ENCODE measurements at places on chromosomes 4 and X. TPM values are rescaled to one million over a fixed set of nuclear protein-coding genes. Genes with fewer than 3 reads are reported as not detected.

MRFAP1L1 gene
- 34.1 TPM for total RNA-seq

ZXDB gene
- total RNA-seq: 8.5 TPM

CASK gene
- total RNA-seq: 33.7 TPM

DNA sequence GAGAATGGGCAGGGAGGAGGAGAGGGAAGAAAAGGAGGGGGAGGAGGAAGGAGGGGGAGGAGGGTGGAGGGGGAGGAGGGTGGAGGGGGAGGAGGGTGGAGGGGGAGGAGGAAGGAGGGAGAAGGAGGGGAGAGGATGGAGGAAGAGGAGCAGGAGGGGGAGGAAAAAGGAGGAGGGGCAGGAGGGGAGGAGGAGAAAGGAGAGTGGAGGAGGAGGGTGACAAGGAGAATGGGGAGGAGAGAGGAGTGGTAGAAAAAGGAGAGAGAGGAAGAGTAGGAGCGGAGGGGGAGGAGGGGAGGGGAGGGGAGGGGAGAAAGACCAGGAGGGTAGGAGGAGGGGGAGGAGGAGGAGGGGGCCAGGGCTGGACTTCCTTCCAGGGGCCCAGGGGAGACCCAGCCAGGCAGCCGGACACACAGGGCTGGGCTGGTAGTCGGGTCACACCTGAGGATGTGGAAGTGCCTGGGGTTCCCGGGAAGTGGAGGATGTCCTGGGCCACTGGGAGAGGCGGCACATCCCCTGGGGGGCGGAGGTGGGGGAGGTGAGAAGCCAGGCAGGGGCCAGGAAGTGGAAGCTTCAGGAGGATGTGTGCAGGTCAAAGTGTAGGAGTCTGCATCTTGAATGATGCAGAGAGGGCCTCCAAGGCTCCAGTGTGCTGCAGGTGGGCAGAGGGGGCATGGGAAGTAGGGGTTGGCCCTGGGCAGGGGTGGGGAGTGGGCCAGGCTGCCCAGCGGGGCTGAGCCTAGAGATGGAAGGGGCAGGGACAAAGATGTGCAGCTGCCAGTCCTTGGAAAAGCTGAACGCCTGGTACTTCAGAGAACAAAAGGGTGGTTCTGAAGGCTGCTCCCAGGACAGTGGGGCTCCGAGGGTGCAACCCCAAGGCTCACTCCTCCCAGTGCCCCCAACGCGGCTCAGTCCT is 18.8 kb downstream of the IL3RA start:
- no peak for DNase-seq

GRCh38 chr4:66273110-66273509 is 602.8 kb upstream of the EPHA5 start:
- no peak for DNase-seq

GRCh38 chrX:107565931-107566603 is 62.2 kb upstream of the PRPS1 start:
- no peak for DNase-seq

- DNase-seq: no peak
Measured at GRCh38 chrX:23784470-23785331, 1.7 kb downstream of the SAT1 start.

- DNase-seq: no peak
Measured at GRCh38 chrX:51496501-51497291, at the start of gene NUDT11. TSS of gene NUDT11 (minus strand) at chrX:51496592. CDS start at chrX:51496444, 148 bp downstream.

GRCh38 chr4:1396806-1397455 is 9.3 kb downstream of the NKX1-1 start:
- no peak for DNase-seq

- DNase-seq: no peak
Measured at GRCh38 chr4:20318909-20319277, 67.2 kb downstream of the SLIT2 start.

DNA sequence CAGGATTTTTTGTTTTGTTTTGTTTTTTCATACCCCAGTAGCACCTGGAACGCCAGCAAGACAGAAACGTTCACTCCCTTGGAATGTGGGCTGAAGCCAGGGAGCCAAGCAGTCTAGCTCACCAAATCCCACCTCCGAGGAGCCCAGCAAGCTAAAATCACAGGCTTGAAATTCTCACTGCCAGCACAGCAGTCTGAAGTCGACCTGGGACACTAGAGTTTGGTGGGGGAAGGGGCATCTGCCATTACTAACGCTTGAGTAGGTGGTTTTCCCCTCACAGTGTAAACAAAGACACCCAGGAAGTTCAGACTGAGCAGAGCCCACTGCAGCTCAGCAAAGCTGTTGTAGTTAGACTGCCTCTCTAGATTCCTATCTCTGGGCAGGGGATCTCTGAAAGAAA is 99.6 kb upstream of the FGF16 start:
- no peak for DNase-seq

DNA sequence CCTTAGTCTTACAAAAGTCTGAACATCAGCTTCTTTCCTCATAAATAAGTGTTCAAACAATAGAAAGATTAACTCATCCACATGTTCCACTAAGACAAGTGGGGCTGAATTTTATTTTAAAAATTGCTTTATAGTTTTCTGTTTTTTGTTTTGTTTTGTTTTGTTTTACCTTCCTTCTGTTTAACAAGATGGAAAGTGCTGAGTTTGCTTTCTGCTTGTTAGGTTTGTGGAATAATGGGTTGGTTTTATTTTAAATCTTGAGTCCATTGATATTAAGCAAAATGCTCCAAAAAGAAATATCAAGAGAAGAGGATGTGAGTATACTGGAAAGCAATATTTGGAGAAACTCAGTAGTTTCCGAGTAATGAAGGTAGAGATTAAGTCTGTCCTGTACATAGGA is 458.7 kb downstream of the FAT4 start:
- no peak for DNase-seq

DNA sequence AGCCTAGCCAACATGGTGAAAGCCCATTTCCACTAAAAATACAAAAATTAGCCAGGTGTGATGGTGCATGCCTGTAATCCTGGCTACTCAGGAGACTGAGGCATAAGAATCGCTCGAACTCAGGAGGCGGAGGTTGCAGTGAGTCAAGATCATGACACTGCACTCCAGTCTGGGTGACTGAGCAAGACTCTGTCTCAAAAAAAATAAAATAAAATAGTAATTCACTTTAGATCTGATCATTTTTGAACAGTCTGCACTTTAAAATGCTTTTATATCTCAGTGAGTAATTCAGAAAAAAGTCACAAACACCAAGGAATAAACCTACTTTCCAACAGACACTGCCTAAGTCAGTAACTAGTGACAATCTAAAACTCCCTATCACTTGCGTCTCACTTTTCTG is 25.6 kb upstream of the CORIN start:
- DNase-seq: no peak

GRCh38 chr4:18012134-18012806 is 9.3 kb downstream of the LCORL start:
- DNase-seq: no peak

- DNase-seq: no peak
Measured at GRCh38 chrX:153643431-153644351, 3.3 kb upstream of the DUSP9 start.

- no peak for DNase-seq
Measured at GRCh38 chr4:110501826-110502225, 25.9 kb downstream of the ENPEP start.

DNA sequence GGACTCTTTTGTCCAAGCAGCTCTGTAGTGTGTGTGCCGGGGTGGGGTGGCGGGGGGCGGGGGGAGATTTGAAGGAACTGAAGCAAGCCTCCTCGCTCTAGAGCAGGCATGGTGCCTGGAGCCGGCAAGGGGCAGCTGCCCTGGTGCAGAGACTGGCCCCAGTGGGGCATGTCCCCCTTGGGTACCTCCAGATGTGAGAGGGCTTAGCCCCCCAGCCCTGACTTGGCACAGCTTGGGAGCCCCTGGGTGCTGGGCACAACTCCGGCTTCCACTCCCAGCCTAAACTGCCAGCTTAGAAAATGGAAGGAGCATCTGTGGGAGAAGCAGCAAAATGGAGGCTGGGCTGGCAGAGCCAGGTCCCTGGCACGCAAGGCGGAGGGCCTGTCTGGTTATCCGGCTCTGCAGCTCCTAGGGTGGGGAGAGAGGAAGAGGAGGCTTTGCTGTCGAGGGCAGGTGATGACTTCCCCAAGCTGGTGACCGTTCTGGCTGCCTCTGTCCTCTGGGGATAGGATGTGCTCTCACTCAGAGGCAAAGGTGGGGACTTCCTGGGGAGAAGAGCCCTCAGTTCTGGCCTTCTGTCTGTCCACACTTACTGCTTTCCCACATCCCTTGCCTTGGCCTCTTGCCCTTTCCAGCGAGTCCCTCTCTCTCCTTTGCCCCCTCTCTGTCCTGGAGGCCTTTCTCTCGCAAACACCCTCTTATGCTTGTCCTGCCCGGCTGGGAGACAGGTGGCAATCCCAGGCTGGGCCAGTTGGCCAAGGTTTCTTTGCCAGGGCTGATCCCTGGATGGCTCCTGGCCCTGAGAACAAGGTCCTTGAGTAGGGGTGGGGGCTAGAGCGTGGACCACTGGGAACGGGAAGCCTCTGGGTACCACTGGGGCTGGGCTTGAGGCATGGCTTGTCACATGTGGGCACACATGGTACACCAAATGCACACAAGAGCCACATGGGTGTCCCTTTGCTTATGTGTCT is 2.0 kb downstream of the DLG3 start:
- DNase-seq: no peak

- DNase-seq: no peak
Measured at GRCh38 chr4:75997946-75998345, 7.2 kb upstream of the SDAD1 start.

DNA sequence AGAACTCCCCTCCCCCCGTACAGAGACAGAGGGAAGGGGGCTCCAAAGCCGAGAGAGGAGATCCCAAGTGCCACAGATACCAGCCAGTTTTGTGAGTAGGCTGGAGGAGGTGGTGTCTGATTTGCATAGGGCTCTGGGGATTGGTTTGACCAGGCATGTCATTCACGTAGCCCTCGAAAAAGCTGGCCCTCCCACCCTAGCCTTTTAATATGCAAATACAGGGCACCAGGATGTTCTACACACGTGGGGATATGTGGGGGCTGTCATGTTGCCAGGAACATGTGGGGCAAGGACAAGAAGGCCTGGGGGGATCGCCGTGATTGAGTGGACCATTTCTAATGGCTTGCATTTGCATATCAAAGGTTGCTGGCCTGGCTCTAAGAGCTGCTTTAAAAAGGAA is 272.9 kb downstream of the PPP1R2C start:
- no peak for DNase-seq

DNA sequence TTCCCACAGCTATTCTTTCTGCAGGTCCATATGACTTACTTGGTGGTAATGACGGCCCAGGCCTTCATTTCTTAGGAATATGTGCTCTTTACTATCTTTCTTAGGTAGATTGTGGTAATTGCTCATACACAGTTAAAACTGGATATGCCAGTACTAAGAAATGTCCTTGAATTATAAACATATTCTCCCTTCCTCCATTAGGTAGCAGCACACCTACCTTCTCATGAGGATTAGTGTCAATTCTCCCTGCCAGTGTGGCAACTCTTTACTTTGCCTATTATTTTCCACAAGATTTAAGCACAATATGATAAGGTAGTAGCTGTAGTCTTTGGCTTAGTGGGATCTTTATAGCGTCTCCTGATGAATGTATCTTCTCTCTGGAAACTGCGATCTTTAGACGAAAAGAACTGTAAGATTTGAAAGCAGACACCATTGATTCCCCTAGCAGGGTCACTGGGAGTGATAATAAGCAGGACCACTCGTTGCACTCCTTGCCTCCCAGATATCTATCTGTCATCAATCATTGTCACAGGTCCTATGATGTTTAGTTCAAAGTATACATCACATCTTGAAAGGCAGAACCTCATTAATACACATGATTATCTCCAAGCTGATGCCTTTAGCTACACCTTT is 1240.7 kb downstream of the C4orf33 start:
- no peak for DNase-seq

- no peak for DNase-seq
Measured at GRCh38 chrX:19661961-19662360, 146.7 kb upstream of the MAP3K15 start.

DNA sequence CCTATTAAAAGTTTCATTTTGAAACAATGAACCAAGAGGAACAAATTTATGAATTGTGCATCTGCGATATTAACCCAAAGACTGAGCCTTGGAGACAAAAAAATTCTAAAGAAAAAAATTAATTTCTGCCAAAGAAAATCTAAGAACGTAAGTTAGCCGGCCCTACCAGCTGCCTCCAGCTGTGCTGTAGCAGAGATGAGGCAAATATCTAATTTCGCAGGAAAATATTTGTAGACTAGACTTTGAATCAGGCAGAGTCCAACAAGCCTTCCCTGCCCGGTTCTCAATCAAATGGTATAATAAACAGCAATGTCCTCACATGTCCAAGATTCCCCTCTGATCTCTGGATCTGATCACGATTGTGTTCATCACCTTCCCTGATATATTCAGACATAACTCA is 21.2 kb upstream of the SMIM20 start:
- no peak for DNase-seq

DNA sequence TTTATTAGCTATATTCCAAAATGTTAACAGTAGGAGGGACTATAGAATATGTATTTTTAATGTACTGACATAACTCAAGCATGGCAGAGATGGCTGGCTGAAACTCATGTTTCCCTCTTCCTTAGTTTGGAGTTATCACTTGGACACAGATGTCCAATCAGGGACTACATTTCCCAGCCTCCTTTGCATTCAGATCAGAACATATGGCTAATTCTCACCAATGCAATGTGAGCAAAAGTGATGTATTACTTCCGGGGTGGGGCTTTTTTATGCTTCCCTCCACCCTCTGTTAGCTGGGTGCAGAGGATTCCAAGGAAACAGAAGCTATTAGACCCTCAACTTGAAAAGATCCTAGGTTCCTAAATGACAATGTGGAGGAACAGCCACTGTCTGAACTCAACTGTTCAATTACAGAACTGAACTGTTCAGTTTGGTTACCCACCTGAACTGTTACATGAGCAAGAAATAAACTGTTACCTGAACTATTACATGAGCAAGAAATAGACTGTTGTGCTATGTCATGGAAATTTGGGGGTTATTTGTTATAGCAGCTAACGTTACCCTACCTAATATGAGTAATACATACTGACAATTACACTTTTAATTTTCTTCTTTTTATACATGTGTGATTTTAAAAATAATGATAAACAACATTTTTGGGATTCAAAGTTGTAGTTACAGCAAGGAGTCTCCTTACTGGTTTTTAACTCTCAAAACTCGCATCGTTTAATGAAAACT is 29.6 kb upstream of the ERVMER34-1 start:
- no peak for DNase-seq

DNA sequence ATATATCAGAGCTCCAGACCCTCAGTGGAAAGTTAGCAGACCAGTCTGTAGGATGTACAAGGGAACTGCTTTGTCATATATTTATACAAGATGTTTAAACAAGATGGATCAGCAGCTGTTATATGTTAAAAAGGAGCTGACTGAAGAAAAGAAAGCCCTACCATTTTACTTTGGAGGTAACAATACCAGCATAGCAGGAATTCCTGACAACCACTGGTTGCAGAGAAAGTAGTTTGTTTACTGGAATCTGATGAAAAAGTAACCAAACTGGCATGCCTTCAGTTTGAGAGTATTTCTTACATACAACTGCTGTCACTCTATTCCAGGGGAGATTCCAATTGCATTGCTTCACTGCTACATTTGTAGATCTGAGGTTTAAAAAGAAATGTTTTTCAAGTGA is 49.5 kb upstream of the GABRQ start:
- no peak for DNase-seq

DNA sequence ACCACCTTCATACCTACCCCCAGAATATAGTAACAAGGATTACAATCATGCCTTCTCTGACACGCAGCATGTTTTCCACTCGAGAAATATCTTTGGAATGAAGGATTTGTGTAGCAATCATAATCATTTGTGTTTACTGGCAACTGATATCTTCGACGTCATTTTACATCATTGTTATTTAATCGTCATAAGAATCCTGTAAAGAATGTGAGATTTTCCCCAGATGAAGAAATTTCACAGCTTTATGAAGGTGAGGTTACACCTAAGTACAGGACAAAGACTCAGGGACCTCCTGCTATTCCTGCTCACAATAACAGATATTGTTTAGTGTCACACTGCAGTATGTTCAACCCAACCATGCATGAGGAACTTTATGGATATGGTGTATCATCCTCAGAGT is 198.2 kb upstream of the LDB2 start:
- DNase-seq: no peak

Data from ascending aorta (tissue), 2 donors.